Omental fat pad (tissue), 4 donors: ENCODE measurements at places on chromosomes 2 and 18. TPM values are rescaled to one million over a fixed set of nuclear protein-coding genes. Genes with fewer than 3 reads are reported as not detected.

GALNT14 gene
- 2.6 TPM for total RNA-seq

OSR1 gene
- 148 TPM for total RNA-seq

ABCG8 gene
- not detected for total RNA-seq

HOXD9 gene
- total RNA-seq, result 1.5 TPM

APCDD1 gene
- 206 TPM for total RNA-seq

ANKRD30BL gene
- not detected for total RNA-seq

IL1R1 gene
- 541 TPM for total RNA-seq

LRRTM4 gene
- total RNA-seq, result not detected

TMEM18 gene
- total RNA-seq, result 17.8 TPM

IGFBP5 gene
- total RNA-seq, result 852 TPM

SP110 gene
- 26.2 TPM for total RNA-seq

ZDBF2 gene
- 9.9 TPM for total RNA-seq
